ENCODE measurements at places on chromosomes 7 and 10.

DNA sequence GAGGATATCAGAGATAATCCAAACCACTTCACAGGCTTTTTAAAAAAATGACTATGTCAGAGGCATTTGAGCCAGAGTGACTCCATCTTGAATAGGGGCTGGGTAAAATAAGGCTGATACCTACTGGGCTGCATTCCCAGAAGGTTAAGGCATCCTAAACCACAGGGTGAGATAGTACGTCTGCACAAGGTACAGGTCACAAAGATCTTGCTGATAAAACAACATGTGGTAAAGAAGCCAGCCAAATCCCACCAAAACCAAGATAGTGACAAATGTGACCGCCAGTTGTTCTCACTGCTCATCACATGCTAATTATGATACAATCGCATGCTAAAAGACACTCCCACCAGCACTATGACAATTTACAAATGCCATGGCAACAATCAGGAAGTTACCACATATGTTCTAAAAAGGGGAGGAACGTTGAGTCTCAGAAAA is 177.5 kb downstream of the RAPGEF5 start:
- DNase-seq, result no peak

DNA sequence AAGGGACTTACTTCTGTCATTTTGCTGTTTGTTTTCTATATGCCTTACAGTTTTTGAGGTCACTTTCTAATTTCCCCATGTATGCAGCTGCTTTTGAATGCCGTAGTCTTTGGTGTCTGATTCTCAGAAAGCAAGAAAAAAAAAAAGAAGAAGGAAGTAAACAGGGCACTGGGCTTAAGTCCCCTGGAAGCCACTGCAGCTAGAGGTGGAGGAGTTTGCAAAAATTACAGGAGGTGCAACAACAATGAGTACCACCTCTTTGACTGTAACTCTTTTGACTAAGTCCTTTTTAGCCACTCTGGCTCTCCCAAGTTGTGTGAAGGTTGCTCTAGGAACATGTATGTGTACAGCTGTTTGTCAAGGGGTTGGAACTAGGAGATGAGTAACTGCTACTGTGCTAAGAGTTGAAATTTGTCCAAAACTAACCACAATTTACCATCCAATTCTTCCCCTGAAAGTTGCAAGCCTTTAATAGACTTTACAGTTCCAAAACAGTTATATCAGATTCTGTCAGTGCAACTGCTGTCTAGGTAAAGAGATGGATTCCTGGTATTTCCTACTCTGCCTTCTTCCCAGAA is 588.0 kb upstream of the LRRN3 start:
- no peak for DNase-seq

- DNase-seq, result no peak
Observed at GRCh38 chr10:971613-972012, 16.6 kb upstream of the GTPBP4 start.

DNA sequence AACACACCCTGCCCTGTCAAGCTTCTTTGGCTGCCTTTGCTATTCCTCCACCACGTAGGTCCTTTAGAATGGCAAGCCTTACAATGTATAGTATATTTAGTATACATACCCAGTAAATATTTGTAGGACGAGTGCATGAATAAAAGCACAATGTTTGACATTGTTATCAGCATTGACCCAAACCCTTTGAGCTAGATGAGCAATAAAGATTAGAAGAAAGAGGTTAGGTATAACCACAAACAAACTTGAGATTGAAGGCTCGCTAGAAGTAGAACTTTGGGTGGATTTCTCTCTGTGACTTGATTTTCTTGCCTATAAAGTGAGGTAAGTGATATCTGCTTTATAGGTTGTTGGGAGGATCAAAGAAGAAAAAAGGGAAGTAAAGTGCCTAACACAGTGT is 561.0 kb upstream of the GALNT17 start:
- no peak for DNase-seq

Data from KG1 (cell line).